ENCODE measurements at places on chromosomes 5 and 9. TPM values are rescaled to one million over a fixed set of nuclear protein-coding genes. Genes with fewer than 3 reads are reported as not detected.

GRCh38 chr5:91352831-91353695 lies 30.1 kb downstream of the ARRDC3 start:
- DNase-seq, result no peak

GRCh38 chr5:68999181-68999580 lies 94.6 kb upstream of the SLC30A5 start:
- DNase-seq, result no peak

DNA sequence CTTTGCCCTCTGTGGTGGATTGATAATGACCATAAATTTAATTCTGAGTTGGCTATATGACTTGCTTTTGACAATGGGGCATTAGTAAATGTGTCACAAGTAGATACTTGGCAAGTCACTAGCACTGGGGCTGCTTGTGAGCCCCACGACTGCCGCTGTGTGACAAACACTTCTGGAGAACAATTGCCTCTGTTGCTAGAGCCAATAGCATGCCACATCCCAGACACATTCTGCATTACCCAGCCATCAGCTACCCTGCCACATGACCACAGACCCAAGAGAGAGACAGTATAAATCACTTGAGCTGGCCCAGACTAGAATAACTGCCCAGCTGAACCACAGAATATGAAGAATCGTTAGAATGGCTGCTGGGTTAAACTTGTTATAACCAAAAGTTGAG lies 753.2 kb upstream of the DMAC1 start:
- no peak for DNase-seq

DNA sequence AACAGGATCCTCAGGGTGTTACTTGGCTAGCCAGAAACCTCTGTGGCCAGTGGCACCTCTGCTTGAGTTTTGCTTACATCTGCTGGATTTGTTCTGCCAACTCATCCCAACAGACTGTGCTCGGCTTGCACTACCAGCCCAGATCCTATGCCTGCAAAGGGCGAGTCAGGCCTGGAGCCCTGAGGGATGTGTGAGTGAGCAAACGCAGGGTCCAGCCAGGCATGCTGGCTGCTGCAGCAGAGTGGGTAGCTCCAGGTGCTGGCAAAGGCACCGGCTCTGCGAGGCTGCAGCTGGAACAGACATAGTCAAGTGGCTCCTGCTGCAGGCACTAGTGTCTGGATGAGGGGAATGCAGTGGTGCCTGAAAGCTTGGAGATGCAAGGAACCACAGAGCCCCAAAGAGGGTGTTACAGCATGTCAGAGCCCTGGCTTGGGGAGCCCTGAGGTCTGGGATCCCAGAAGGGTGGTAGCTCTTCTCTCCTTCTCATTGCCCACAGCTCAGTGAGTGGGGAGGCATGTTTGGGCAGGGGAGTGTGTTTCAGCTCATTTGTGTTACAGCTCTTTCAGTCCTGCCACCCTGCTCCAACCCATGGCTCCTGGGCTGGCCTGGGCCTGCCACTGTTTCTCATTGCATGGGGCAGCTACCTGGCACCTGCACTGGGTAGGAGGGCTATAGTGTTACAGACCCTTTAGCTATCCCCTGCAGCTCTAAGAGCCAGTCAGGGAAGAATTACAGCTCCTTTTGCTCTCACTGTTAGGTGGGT lies 332.6 kb downstream of the TAF11L14 start:
- no peak for DNase-seq

- no peak for DNase-seq
Measured at GRCh38 chr5:161283296-161283695, 263.2 kb downstream of the GABRB2 start.

DNA sequence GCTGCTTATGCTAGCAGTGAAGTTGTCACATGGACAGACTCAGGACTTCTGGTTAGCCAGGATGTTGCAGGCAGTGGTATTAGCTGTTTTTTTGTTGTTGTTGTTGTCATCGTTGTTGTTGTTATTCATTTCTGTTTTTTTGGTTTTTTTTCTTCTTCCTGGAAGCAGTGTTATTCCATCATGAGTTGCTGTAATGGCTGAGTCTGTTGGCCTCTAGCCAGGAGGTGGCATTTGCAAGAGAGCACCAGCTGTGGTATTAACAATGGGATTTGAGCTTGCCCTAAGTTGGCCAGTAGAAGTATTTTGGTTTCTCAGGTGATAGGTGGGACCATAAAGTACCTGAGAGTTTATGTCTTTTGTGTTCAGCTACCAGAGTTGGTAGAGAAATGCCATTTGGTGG lies 561.1 kb downstream of the KCTD16 start:
- DNase-seq, result no peak

DNA sequence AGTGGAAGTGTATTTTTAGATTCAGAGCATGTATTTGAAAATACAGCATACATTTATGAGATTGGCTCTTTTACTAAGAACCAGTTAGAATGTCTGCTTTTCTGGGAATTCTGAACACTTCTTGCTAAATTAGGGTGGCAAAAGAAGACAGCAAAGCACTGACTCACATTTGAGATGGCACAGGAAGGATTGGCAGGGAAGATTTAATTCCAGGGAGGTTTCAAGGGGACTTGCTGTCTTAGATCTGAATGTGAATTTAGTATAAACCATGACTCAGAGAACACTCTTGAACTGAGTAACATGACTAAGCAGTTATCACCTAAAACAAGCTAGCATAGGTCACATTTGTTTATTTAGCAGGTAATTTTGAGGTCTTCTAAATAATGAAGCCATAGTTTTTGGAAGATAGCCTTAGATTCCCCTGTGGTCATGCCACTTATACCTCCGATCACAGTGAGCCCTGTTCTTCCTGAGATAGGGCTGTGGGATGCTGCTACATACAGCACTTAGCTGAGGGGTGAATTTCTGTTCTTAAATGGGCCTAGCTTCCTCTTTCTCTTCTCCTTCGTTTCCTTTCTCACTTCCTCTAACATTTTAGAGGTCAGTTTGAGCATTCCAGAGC lies 173.8 kb downstream of the PCSK1 start:
- DNase-seq, result no peak

DNA sequence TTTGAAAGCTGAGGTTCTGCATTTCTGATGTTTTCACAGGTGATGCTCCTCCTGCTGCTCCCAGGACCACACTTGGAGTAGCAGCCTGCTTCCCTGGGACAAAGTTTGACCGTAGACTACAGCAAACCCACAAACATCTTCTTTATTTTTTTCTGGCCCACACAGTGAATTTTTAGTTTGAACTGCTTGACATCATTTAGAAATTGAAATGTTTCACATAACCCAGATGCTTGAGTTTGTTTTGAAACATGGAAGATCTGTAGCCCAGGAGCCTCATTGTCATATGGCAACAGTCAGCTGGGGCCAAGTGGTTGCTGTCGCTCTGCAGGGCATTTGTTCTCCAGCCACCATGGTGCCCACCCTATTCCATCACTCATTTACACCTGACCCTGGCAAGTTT lies 8.4 kb downstream of the SH3TC2 start:
- no peak for DNase-seq

The HTR4 gene
- not detected for total RNA-seq

The LRRC70 gene
- 8.5 TPM for total RNA-seq

The SLC25A2 gene
- 1.4 TPM for total RNA-seq

The PAPPA gene
- 4.4 TPM for total RNA-seq

The ARL10 gene
- 12.3 TPM for total RNA-seq
